ENCODE measurements at places on chromosomes 11 and 22.

GRCh38 chr11:107961480-107961879 lies 33.2 kb downstream of the RAB39A start:
- DNase-seq, result no peak

GRCh38 chr22:36640106-36640672 lies 63.4 kb downstream of the CACNG2 start:
- DNase-seq, result no peak

- DNase-seq, result no peak
Observed at GRCh38 chr11:128499613-128500253, 87.6 kb downstream of the ETS1 start.

DNA sequence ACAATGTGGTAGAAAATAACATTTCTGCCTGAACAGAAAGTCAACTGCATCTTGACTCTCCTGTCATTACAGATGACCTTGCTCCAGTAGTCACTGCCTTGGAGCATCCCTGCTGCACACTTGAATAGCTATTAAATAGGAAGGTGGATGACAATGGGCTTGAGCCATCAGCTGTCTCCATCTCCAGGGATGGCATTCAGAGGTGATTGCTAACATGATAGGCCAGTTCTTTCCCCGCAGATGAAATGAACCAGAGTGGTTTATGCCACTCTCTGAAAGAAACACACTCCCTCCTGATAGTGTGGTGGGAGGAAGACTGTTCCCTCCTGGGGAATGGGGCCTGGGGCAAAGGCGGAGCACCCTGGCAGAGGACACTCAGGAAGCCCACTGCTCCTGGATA lies 57.1 kb upstream of the OLFML1 start:
- DNase-seq, result no peak

GRCh38 chr22:37549704-37550059 lies 10.6 kb upstream of the CDC42EP1 start:
- DNase-seq, result no peak

DNA sequence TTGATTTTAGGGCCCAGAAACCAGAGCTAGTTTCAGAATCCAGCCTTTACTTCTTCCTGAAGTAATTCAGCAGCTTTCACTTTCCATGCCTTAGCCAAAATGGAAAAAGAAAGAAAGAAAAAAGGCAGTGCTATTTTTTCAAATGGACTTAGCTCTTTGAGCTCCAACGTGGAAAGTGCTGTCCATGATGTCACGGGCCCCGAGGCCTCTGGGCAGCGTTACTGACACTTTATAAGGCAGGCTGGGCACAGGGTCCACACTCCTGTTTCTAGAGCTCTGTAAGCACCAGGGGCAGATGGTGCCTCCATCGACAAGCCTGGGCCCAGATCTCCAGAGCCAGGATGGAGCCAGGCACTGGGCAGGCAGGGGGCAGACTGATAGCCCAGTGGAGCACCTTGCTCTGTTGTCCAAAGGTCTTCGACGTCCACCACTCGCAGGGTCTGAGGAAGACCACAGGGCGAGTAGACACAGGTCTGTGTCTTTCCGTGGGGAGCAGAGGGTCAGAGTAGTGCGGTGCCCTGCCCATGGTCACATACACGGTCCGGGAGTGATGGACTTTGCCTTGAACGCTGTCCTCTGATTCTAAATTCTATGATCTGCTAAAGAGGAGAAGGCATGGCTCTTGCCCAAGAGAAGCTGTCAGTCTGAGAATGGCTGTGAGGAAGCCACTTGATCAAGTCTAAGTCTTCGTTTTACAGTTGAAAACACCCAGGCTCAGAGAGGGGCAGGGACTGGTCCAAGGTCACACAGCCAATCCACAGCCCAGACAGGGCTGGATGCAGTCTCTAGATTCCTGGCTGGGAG lies 22.0 kb upstream of the WNT11 start:
- DNase-seq, result no peak

GRCh38 chr22:44179196-44179988 lies 1.3 kb upstream of the PARVG start:
- DNase-seq, result no peak

DNA sequence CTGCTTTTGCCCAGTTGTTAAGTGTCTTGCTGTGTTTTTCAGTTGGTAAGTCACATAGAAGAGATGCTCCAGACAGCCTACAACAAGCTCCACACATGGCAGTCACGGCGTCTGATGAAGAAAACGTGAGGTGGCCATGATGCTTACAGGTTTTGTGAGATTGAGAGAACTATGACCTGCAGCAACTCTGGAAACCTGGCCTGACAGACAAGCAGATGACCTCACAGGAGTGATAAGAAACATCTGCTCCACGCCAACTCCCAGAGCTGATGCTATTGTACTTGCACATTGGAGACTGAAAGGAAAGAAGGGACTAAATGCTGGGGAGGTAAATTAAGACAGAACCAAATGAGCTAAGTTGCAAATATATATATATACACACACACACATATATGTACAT lies 28.6 kb upstream of the LDHA start:
- DNase-seq, result no peak

- DNase-seq, result no peak
Observed at GRCh38 chr11:114354076-114354475, 46.2 kb downstream of the C11orf71 start.

DNA sequence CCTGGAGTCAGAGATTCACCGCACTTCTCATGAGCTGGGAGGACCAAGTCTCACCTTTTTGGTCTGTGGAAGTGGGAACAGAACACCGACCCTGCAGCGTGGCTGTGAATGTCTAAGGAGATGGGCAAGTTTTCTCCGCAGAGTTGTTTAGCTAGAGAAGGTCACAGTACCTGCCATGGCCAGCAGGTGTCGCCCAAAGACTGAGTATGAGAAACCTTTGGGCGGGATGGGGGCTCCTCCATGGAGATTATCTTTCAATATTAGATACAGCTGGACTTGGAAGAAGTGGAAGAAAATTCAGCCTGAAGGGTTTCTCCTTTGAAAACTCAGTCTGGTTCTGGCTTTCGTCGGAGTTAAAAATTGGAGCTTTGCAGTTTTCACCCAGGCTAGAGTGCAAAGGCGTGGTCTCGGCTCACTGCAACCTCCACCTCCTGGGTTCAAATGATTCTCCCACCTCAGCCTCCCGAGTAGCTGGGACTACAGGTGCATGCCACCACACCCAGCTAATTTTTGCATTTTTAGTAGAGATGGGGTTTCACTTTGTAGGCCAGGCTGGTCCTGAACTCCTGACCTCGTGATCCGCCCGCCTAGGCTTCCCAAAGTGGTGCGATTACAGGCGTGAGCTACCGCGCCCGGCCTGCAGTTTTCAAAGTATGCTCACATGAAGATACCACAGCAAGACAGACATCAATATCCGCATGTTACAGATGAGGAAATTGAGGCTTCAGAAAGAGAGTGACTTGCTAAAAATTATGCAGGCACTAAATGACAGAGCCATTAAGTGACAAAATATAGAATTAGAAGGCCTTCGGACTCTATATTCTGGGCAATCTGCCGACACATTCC lies 10.7 kb upstream of the DSCAML1 start:
- DNase-seq, result no peak

- DNase-seq, result no peak
Observed at GRCh38 chr11:110373051-110373702, 56.6 kb upstream of the FDX1 start.

GRCh38 chr22:42938449-42938848 lies 76.5 kb downstream of the PACSIN2 start:
- no peak for DNase-seq

- DNase-seq, result no peak
Observed at GRCh38 chr11:122099374-122100036, 16.5 kb downstream of the BLID start.

GRCh38 chr11:18046116-18046777 lies at the start of gene TPH1:
Gene TPH1 (minus strand): TSS chr11:18046269. CDS start chr11:18040762, 5,507 bp downstream.
- no peak for DNase-seq

GRCh38 chr22:41845380-41846267 lies 12.7 kb downstream of the SREBF2 start:
- no peak for DNase-seq

DNA sequence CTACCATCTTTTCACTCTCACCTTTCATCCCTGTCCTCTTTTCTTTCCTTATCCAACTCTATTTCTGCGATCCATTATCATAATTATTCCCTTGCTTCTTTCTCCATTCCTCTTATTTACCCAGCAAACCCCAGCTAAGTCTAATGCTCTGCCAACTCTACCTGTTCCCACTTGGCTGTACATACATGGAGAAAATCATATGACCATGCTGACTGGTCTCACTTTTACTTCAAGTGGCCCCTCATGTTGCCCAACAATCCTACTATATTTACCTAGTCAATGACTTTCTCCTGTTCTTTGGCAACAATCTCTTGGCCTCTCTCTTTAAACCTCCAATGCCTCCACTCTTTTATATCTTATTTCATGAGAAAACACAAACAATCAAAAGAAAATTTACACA lies 94.1 kb downstream of the USP35 start:
- DNase-seq, result no peak

DNA sequence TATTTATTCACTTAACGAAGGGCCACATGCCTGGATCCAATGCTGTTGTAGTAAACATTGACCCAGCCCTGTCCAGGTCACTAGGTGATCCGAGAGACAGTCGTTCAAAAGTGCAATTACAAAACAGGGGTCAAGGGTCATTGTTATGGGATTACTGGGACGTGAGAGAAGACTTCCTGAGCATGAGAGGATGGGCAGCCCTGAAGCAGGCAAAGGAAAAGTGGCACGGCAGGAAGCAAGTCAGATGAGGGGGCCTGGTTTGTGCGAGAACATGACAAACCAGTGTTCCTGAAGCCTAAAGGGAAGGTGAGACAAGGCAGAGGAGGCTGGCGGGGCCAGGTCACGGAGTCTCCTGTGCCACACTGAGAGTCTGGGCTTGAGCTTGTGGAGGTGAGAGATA lies 15.8 kb upstream of the MMP20 start:
- no peak for DNase-seq

GRCh38 chr11:18722293-18722637 lies 3.7 kb downstream of the IGSF22 start:
- no peak for DNase-seq

DNA sequence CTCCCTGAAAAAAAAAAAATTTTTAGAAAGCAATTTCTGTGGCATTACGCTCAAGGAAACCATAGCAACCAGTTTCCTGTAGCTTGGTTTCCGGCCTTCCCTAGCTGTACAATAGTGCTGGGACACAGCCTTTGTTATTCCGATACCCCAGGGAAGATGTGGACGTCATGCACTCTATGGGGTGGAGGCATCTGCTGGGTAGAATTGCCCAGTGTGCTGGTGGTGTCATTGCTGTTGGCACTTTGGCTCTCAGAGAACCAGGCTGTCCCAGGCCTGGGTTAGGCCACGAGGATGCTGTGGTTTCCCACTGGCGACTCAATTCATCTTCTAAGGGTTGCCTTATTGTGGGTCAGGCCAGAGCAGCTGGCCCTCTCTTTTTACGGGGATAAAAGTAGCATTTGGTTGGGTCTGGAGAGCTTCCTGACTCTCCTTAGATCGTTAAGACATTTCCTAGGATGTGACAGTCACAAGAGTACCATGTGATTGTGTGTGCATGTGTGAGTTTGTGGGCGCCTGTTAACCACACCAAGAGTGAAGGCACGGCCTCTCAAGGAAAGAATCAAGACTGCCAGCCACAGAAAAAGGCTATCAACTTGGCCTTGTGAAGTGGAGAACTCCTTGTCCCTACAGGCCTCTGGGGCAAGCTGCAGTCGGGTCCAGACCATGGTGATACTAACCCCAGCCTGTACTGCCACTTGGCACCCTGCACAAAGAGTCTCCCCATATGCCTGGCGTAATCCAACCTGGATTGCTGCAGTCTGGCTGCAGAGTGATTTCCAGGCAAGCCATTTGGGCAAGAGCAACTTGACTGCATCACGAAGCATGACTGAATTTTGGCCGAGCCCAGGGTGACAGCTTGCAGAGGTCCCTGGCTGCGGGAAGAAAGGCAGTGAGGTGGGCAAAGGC lies 35.9 kb upstream of the NAV2 start:
- DNase-seq, result no peak

DNA sequence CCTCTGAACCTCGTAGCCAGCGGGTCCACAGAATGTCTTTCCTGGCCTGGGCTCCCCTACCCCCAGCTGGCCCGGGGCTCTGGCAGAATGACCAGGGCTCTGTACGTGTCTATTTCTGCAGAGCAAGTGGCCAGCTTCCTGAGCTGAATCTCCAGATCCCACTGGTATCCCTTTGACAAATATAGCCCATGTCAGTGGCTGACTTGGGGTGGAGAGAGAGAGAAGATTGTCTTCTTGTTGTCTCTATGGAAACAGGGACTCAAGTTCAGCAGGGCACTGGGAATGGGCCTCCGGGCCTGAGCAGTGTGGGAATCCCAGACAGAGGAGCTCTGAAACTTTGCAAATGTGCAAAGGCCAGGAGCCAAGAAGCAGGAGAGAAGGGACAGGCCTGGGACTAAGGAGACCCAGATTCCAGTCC lies 33.9 kb downstream of the ANO1 start:
- DNase-seq, result no peak

GRCh38 chr11:61587951-61588727 lies 7.3 kb upstream of the SYT7 start:
- no peak for DNase-seq

DNA sequence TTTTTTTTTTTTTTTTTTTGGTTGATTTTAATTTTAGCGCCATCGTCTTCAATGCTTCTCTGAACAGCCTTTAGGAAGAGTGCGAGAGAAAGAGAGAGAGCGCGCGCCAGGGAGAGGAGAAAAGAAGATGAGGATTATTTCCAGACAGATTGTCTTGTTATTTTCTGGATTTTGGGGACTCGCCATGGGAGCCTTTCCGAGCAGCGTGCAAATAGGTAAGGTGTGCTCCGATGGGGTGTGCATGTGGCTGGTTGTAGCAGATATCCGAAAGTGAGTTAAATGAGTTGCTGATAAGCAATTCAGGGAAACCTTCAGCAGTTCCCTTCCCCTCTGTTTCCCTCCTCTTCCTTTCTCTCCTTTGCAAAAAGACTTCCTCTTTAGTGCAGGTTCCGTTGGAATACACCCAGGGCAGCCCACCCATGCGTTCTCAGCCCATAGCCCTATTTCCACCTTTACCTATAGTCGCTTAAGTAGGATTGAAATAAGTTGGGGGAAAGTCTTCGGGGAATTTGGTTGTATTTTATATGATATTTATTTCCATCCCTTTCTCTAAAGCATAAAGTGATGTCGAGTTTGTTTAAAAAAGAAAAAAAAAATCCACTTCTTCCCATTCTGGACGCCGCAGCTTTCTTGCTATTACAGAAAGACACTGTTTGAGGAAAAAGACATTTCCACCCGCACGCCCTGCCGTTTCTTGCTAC lies 1.1 kb downstream of the GRIA4 start:
- no peak for DNase-seq
